ENCODE measurements at places on chromosomes 5 and 9.

- DNase-seq, result no peak
Observed at GRCh38 chr9:37946971-37947370, 43.0 kb upstream of the SLC25A51 start.

- DNase-seq, result no peak
Observed at GRCh38 chr9:124834591-124834990, 18.7 kb upstream of the WDR38 start.

- no peak for DNase-seq
Observed at GRCh38 chr5:74337254-74337983, 303.1 kb downstream of the ENC1 start.

DNA sequence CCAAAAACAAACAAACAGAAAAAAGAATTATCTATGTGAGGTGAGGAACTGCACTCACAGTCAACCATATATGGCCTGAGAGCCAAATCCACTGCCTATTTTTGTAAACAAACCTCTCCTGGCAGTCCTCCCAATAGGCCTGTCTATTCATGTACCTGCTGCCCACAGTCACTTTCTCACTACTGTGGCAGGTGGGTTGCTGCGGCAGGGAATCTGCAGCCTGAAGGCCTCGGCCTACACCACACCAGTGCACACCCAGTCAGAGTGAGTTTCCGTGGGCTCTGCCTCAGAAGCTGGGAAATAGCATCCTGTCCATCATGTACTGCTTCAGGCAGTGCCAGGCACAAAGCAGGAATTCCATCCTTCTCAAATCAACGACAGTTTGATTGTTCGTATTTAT is 82.3 kb downstream of the SPTLC1 start:
- DNase-seq, result no peak

DNA sequence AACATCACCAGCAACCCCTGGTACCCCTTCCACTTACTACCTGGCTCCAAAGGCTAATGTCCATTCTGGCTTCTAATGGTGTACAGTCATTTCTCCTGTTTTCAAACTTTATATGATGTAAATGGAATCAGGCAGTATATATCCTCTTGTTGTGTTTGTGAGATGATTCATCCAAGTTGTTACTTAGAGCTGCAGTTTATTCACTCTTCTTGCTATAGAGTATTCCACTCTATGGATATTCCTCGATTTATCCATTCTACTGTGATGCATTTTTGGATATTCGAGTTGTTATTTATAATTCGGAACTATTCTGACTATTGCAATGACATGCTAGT is 32.4 kb downstream of the IRF1 start:
- DNase-seq, result peak; percentile 70

GRCh38 chr5:170206216-170206615 is 26.6 kb upstream of the C5orf58 start:
- no peak for DNase-seq

DNA sequence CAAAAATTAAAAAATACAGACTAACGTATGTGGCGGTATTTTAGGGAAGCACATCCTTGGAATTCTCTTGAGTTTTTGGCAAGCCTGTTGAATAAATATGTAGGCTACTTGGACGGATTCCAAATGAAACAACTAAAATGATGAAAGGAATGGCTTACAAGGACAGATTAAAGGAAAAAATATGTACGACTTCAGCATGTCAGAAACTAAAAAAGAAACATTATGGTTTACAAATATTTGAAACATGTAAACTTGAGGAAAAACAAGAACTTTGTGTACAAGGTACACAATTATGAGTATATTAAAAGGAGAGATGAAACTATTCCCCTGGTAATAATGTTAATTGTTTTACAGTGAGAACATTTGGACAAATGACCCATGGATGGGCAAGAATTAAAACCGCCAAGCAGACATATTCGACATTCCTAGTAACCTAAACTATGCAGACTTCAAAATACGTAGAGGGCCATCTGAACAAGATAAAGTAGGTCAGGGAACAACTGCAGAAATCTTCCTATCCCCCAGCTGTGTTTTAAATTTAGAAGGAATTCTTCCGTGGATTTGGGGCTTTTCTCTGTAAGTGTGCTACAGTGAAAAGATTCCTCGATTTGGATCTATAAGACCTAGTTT is 12.5 kb downstream of the EDIL3 start:
- DNase-seq, result no peak

DNA sequence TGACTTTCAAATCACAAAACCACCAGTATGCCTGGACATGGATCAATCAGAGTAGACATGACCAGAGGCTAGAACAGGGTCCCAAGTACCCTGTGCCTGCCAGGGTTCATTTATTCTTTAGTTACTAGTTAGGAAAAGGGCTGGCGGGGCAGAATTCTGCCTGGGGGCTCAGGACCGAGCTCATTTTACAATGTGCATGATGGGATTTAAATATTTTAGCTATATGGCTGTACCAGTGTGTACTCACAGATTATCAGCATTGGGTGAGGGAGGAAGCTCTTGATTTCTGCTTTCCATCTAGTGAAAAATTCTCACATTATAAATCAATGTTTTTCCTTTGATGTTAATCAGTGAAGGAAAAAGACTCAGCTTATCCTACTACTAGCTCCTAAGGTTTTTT is 1511.1 kb downstream of the EFNA5 start:
- no peak for DNase-seq

- peak; percentile 36 for DNase-seq
Observed at GRCh38 chr9:99057665-99058625, 47.0 kb upstream of the TGFBR1 start.

DNA sequence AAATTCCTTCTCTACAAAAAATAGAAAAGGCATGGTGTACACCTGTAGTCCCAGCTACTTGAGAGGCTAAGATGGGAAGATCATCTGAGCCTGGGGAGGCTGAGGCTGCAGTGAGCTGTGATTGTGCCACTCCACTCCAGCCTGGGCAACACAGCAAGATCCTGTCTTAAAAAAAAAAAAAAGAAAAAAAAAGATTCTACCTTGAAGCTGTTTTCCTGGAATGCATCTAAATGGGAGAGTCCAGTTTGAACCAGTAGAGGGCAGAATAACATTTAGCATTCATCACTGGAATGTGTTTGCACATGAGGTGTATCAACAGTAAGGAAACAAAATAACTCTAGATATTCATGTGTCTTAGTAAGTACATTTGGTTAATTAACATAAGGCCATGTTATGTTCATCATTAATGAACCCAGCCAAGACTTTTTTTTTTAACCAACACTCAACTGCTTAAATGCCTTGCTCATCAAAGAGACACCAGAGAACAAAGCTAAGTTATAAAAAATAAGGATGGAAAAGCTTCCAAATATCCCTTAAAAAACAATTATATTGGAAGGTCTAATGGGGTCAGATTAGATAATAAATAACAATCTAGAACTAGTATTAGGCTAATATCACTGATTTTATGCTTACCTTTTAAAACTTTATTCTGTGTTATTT is 16.1 kb downstream of the IFNE start:
- DNase-seq, result peak; percentile 12

DNA sequence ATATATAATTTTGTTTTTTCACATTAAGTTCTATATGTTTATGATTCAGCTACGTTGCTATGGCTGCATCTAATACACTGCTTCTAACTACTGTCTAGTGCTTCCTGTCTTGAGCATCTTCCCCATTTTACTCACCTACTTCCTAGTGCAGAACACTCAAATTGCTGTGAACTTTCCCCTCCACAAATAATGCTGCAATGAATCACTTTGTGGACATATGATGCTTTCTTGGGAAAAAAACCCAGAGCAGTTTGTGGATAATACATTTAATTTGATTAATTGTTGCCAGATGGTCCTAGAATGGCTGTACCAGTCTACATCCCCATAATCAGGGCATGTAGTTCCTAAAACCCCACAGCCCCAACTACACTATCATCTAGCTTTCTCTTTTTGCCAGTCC is 18.5 kb downstream of the CD180 start:
- DNase-seq, result no peak

DNA sequence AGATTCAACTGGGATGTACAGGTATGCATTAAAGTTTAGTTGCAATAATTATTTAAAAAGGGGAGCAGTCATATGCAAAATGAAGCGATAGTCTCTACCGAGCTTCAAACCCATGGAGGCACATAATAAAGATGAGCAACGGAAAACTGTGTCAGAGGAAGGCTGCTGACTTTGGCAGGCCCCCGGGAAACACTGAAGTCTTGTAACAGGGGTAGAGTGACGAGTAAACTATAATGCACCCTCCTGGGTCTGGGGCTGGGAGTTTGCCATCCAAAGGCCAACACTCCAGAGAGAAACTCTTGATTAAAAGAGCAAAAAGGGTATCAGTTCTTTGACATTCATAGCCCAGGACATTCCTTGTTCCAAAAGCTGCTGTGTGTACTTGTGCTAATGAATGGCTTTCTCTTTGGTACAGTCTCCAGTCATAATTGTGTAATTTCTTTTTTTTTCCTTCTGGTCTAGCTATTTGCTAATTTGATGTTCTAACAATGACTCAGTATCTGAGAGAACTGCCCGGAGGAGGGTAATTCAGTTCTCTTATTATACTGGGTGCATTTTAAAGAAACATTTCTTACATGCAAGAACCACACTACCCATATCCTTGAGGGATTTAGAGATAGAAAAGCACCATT is 59.2 kb downstream of the TNC start:
- no peak for DNase-seq

DNA sequence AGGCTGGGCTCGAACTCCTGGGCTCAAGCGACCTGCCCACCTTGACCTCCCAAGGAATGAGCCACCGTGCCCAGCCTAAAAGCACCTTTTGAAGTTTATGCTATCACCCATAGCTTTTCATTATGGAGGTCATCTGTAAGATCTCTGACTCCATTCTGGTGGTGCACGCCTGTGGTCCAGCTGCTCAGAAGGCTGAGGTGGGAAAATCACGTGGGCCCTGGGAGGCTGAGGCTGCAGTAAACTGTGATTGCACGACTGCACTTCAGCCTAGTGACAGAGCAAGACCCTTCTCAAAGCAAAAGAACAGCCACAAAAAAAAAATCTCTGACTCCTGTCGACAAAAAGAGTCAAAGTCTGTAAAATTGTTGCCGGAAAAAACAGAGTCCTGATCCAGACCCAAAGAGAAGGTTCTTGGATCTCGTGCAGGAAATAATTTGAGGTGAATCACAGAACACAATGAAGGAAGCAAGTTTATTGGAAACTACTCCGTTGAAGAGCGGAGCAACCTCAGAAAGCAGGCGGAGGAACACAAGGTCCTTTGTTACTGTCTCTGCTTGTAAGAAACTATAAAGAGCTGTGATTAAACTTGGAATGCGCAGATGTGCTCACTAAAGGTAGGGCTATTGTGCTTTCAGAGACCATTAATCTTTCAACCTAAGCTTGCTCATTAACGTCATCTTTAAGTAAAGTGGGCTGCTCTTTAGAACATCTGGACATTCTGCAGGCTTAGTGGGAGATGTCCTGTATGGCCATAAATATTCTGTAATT is 2.0 kb upstream of the HAUS6 start:
- no peak for DNase-seq
